ENCODE measurements at places on chromosomes 7 and 10. TPM values are rescaled to one million over a fixed set of nuclear protein-coding genes. Genes with fewer than 3 reads are reported as not detected.

DNA sequence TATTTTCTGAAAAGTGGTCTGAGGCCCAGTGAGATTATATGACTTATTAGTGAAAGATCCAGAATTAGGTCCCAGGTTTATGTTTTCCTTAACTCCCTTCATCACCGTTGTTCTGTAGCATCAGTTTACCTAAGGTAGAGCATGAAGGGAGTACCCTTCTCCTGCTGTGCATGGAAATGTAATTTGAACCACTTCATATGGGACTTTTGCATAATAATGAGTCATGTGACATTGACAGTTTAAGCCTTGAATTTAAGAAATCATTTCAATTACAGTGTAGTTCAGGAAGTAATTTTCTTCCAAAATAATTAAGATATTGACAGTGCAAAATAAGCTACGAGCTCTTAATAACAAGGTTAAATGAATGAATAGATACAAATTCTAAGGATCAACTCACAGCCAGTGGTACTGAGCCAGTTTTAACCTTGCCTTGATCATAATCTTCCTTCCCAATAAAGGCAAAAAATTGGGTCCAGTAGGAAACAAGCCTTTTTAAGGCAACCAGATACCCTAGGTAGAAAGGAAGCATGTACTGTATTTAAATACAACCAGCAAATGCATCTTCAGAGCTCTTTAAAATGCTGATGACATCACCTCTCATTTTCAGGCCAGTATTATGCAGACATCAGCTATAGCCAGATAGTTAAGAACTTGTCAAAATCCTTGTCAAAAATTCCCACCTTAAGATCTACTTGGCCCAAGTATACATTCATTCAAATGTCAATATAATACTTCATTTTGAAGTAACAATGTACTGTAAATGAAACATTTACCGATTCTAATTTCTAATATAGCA is 48.8 kb upstream of the DKK1 start:
- no peak for DNase-seq

GRCh38 chr7:78299088-78299487 is 500.5 kb downstream of the PHTF2 start:
- DNase-seq = no peak

- DNase-seq = no peak
Measured at GRCh38 chr10:128612195-128612594, 486.0 kb upstream of the MKI67 start.

GRCh38 chr7:1536743-1537534 is 6.4 kb downstream of the MAFK start:
- peak; percentile 97 for DNase-seq

- DNase-seq = no peak
Measured at GRCh38 chr10:50324046-50324445, 72.7 kb upstream of the ASAH2 start.

DNA sequence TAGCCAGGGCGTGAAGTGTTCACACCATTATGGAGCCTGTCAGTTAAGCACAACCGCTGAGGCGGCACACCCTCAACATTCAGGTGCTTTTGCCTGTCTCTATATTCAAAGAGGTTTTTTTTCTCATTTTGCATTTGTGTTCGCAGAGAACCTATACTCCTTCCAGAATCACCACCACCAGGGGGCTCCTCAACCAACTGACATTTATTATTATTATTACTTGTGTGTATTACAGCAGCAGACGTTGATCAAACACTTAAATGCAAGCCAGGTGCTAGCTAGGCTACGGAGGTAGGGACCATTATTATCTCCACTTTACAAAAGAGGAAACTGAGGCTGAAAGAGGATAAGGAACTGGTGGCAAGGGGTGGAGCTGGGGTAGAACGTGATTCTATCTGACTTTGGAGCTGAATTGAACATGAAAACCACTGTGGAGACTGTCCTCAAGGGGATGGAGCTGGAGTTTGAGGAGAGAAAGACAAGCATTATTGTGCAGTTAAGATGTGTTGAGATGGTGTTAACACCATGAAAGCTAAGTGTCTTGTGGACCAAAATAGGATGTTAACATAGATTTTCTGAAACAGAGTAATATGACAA is 133.8 kb upstream of the PLXNA4 start:
- peak; percentile 50 for DNase-seq

- DNase-seq = no peak
Measured at GRCh38 chr7:13109201-13109600, 421.8 kb downstream of the ARL4A start.

- peak; percentile 70 for DNase-seq
Measured at GRCh38 chr7:142420554-142421362, 162.9 kb upstream of the PRSS58 start.

DNA sequence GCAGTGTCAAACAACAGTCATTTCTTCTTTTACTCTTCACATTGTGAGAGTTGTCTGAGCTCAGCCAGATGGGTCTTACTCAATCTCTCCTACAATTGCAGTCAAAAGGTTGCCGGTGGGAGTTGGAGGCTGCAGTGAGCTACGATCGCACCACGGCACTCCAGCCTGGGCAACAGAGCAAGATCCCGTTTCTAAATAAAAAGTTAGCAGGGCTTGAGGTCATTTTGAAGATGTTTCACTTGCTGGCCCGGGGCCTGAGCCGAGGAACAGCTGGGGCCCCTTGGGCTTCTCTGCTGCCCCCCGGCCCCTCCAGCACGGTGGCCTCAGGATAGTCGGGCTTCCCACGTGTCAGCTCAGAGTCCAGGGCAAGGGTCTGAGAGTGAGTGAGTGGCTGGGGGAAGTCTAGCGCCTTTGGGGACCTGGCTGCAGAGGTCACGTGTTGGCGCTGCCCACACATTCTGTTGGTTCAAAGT is 40.4 kb downstream of the GTF2IRD1 start:
- no peak for DNase-seq

- DNase-seq = peak; percentile 75
Measured at GRCh38 chr10:70925377-70926225, 37.2 kb upstream of the PCBD1 start.

NOC3L gene
- 23.1 TPM for total RNA-seq

SPDYE11 gene
- total RNA-seq = not detected
